ENCODE measurements at places on chromosomes 16 and 17. TPM values are rescaled to one million over a fixed set of nuclear protein-coding genes. Genes with fewer than 3 reads are reported as not detected.

KRT23 gene
- 2.8 TPM for total RNA-seq

STAC2 gene
- total RNA-seq, result 0.77 TPM

FOXL1 gene
- 2.5 TPM for total RNA-seq

ARSG gene
- total RNA-seq, result 11.4 TPM

RRAD gene
- total RNA-seq, result 2.7 TPM

C1QTNF1 gene
- 22.1 TPM for total RNA-seq

ZNF750 gene
- total RNA-seq, result 1.8 TPM

KDM6B gene
- 88.4 TPM for total RNA-seq

ACSM2A gene
- not detected for total RNA-seq

FBXO39 gene
- total RNA-seq, result not detected

DYNLRB2 gene
- total RNA-seq, result 1.4 TPM

ERAL1 gene
- total RNA-seq, result 43.4 TPM

CSH2 gene
- total RNA-seq, result 0.66 TPM

PYDC1 gene
- not detected for total RNA-seq

KCNJ2 gene
- total RNA-seq, result 26.8 TPM

SDR42E2 gene
- 0.09 TPM for total RNA-seq

SEZ6L2 gene
- total RNA-seq, result 30.4 TPM

FBXW10B gene
- 1.3 TPM for total RNA-seq

CA4 gene
- total RNA-seq, result not detected

MRPL45 gene
- total RNA-seq, result 41.9 TPM

RBBP6 gene
- 101 TPM for total RNA-seq

PMFBP1 gene
- 3.7 TPM for total RNA-seq

PHF12 gene
- total RNA-seq, result 60.3 TPM

KRT28 gene
- total RNA-seq, result not detected

CLEC3A gene
- total RNA-seq, result not detected

KCNJ12 gene
- total RNA-seq, result 0.76 TPM

MT4 gene
- total RNA-seq, result not detected

C17orf107 gene
- total RNA-seq, result 9.2 TPM

YPEL2 gene
- 8.7 TPM for total RNA-seq

SCGB1C2 gene
- total RNA-seq, result not detected
